ENCODE measurements at places on chromosomes 1 and 21.

DNA sequence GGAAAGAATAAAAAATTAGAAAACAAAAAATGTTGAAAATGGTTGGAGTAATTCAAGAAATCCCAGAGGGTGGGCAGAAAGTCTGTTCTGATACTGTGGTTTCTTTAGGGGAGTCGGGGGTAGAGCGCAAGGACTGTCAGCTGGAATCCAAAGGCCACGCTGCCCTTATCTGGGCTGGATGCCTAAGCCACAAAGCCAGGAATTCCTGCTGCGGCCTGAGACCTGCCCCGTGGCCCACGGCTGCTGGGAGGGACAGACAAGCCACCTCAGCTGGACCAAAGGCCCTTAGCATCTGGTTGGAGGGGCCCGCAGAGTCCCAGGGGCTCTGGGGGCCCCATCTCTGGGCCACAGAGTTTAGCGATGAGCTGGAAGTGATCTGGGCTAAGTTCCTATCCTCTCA lies 60.2 kb downstream of the DMRTB1 start:
- no peak for DNase-seq

DNA sequence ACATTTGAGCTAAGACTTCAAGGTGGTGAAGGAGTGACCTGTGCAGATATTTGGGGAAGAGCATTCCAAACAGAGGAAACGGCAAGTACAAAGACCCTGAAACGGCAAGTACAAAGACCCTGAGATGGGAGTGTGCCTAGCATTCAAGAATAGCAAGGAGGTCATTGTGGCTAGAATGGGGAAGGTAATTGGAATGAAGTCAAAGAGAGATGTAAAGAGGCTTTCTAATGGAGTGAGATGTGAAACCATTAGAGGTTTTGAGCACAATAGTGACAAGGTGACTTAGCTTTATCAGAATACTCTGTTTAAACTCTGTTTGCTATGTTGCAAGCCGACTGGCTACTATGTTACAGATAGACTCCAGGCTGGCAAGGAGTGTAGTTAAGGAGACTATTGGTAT lies 4.4 kb downstream of the CDC7 start:
- DNase-seq = no peak

DNA sequence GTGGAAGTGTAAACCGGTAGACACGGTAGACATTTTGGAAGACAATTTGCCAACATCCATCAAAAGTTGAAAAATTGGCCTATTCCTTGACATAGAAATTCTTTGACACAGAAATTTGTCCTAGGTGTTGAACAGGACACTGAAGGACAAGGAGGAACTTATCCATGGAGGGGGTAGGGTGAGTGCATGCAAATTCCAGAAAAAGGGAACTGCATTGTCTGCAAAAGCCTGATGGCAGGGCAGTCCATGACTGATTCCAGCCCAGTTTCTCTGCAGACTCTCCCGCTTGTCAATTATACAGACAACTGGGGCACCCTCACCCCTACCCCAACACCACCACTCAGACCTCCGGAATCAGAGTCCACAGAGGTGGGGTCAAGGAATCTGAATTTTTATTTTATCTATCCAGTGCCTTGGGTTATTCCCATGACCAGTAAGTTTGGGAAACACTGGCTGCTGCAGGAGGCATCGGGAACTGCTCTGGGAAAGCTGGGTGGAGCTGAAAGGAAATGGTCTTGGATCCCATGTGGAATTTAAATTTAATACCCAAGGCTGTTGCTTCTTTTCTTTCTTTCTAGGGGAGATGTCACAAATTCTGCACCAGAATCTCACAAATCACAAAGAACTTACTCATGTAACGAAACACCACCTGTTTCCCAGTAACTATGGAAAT lies 103.3 kb upstream of the SLC45A1 start:
- DNase-seq = no peak

GRCh38 chr1:29299446-29299845 lies 63.1 kb downstream of the PTPRU start:
- no peak for DNase-seq
